COR-L47 (cell line): ENCODE measurements at places on chromosomes 3 and 15.

GRCh38 chr15:96551722-96552121 is 221.2 kb downstream of the NR2F2 start:
- no peak for DNase-seq

DNA sequence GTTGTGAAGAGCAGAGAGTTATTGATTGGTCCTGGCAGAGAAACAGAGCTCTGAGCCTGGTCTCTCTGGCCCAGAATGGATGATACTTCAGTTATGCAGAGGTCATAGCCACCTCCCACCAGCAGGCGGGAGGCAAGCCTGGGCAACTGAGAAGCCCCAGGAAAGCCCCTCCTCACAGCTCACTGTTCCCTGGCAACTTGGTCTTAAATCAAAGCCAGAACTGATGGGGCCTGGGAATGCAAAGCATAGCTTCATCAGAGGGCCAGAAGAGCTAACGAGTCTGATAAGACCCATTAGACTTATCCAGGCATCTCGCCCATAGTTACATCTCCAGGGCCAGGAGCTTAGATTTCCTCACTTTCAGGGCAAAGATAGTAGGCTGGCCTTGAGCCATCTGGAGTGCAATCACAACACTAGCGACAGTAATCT is 5.5 kb upstream of the COLQ start:
- no peak for DNase-seq

GRCh38 chr3:160065282-160065681 is 76.6 kb downstream of the IL12A start:
- DNase-seq, result no peak

DNA sequence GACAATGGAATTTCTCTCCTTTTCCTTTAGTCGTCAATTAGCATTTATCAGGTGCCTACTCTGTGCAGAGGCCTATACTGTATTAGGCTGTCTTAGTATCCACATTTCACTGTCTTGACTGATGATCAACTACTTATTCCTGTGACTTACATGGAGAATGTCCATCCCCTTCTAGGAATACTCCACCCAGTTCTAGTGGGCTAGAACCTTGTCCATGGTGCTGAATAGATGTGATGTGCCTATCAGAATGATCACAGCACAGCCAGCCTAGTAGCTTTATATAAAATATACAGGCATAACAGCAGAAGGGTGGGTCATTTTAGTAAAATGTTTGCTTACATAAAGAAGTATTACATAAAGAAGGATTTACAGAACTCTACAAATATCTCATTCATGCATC is 621.4 kb downstream of the PDCD6IP start:
- no peak for DNase-seq

DNA sequence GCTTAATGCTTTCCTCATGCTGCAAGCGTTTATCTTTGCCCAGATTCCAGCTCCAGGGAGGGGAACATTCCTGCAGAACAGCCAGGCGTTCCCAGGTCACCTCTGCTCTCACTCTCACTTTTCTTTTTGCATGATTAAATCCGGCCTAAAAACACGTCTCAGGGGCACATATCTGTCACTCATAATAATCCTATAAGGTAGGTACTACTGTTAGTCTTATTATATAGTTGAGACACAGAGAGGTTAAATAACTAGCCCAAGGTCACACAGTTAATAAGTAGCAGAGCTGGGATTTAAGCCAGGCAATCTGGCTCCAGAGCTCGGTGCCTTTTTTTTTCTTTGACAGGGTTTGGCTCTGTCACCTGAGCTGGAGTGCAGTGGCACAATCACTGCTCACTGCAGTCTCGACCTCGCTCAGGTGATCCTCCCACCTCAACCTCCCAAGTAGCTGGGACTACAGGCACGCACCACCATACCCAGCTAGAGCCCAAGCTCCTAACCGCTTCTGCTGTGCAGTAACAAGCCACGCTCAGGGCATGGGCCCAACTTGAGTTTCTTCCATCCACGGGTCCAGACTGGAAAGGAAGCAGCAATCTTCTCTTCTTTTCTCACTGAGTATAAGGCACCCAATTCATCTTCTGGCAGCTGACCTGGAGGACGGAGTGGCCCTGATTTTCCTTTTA is 96.5 kb downstream of the LIPC start:
- DNase-seq, result no peak

GRCh38 chr3:60989626-60990441 is 261.4 kb downstream of the FHIT start:
- no peak for DNase-seq

- no peak for DNase-seq
Measured at GRCh38 chr3:38171622-38172021, 6.3 kb downstream of the OXSR1 start.

DNA sequence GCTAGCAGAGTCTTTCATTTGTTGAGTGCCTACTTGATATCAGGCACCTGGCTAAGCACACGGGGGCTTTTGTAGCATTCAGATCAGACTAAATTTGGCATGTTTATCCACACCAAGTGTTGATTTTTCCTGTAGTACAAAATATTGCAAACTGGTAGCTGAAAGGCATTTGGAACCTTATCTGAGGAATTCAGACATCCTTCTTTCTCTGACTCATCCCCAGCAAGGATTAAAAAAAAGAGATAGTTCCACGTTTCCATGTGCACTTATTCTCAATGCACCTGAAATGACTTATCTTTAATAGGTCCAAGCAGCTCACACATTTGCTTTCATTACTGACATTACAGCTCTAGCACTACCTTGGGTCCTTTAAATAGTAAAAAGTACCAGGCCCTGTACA is 786.0 kb upstream of the GRM7 start:
- DNase-seq, result no peak

- no peak for DNase-seq
Measured at GRCh38 chr3:150348500-150348899, 59.6 kb upstream of the TSC22D2 start.

GRCh38 chr3:11238060-11238459 is 34.1 kb upstream of the ATG7 start:
- no peak for DNase-seq

- DNase-seq, result peak; percentile 9
Measured at GRCh38 chr3:186589856-186590579, 19.5 kb downstream of the DNAJB11 start.

GRCh38 chr15:53320816-53321215 is 438.6 kb downstream of the WDR72 start:
- DNase-seq, result no peak

- peak; percentile 89 for DNase-seq
Measured at GRCh38 chr3:157493627-157494550, 9.3 kb downstream of the VEPH1 start.

- no peak for DNase-seq
Measured at GRCh38 chr3:74115906-74116305, 491.2 kb upstream of the PDZRN3 start.

GRCh38 chr3:96410006-96410730 is 404.2 kb upstream of the EPHA6 start:
- DNase-seq, result no peak

GRCh38 chr15:81343371-81343770 is 19.4 kb upstream of the STARD5 start:
- no peak for DNase-seq

DNA sequence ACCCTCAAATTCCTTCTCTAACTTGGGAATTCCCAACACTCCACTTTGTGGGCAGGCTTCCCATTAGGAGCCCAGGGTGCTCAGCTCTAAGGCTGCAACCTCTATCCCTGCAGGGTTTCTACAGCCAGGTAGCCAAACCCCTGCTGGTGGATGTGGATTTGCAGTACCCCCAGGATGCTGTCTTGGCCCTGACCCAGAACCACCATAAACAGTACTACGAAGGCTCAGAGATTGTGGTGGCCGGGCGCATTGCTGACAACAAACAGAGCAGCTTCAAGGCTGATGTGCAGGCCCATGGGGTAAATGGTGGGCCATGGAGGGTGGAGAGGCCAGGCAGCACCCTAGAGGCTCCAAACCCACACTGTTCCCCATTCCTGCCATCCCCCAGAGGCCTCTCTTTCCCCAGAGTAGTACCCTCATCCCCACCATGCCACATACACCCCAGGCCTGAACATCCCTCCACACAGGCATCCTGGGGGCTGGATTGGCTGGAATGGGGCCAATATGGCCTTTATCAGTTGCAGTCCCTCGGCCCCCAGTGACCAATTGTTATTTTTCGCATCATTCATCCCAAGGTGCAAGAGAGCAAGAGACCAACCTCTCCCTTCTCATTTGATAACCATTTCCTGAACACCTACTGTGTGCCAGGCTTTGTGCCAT is 7.7 kb downstream of the ITIH1 start:
- no peak for DNase-seq

DNA sequence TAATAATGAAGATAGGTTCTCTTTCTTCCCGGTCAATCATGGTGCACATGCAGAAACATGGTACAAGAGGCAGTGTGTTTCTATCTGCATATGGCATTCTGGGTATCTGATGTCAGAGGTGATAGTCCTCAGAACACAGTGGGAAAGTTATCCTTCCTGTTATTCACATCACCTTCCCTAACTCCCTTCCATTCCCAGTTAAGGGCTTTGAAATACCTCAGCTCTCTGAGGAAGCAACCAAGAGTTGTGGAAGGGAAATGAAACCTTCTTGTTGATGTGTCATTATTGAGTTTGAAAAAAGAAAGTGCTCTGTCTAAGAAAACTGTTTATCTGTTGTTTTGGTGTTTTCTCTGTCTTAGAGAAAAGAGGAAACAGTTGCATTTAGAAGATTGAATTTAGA is 21.9 kb upstream of the P2RY13 start:
- no peak for DNase-seq

DNA sequence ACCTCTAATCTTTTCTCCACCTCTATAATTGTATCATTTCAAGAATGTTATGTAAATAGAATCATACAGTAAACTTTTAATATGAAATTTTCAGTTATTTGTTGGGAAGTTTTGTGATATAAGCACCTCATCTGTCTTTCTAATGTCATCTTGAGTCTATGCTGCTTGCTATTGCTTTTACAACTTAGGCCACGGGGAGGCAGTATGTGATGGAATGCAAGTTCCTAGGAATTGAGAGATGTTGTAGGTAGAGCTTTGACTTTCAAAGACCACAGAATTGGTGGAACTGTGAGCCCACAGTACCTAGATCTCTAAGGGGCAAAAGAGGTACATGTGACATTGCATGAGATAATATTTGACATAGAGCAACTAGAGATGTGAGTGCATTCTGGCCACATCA is 328.3 kb downstream of the MFSD1 start:
- no peak for DNase-seq

DNA sequence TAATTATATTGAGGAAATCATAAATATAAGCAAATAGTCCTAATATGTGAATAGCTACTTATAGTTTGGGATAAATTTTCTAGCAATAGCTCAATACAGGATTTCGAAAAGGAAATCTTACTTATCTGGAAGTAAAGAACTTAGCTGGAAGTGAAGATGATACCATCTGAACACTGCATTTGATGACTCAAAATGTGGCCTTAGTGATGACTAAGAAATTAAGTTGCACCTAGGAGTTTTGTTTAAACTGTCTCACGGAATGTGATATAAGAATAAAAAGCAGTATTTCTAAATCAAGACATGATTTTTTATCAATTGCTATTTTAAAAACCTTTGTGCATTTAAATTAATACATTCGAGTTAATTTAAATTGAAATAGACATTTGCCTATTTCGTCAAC is 91.2 kb downstream of the EOMES start:
- no peak for DNase-seq

DNA sequence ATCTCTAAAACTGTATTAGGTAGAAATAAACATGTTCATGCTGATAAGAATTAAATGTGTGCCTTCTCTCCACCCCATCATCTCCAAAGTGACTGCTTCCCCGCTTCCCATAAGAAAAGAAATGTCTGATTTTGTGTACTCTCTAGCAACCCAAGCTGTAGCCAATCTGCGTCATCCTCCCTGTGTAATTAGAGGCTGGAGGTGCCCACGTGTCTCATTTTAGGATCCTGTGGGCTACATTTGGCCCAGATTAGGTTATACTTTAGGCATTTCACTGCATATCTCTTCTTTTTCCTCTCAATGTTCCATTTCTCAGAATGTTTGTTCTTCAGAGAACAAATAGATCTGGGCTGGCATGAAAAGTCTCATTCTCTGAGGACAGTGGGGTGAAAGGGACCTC is 19.3 kb upstream of the ZNF148 start:
- no peak for DNase-seq

DNA sequence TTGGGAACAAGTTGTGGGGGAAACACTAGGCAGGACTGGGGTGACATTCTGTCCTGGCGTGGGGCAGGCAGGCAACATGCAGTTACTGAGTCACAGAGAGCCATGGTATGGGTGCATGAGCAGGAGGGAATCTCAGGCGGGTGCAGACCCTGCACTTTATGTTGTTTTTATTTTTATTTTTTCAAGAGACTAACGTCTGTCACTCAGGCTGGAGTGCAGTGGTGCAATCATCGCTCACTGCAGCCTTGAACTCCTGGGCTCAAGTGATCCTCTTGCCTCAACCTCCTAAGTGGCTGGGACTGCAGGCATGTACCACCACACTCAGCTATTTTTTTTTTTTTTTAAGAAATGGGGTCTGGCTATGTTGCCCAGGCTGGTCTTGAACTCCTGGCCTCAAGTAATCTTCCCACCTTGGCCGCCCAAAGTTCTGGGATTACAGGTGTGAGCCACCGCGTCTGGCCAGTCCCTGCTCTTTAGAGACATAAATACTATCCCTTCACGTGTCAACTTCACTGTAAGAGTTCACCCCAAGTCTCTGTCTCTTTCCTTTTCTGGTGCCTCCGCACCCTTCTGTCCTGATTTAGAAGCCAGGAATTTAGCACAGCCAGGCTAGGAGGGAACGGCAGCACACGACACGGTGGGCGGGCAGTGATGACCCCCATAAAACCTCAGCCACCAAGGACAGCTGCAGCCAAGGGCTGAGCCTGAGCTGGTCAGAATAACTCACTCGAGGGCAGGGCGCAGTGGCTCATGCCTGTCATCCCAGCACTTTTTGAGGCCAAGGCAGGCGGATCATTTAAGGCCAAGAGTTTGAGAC is 72.8 kb upstream of the IQSEC1 start:
- no peak for DNase-seq

DNA sequence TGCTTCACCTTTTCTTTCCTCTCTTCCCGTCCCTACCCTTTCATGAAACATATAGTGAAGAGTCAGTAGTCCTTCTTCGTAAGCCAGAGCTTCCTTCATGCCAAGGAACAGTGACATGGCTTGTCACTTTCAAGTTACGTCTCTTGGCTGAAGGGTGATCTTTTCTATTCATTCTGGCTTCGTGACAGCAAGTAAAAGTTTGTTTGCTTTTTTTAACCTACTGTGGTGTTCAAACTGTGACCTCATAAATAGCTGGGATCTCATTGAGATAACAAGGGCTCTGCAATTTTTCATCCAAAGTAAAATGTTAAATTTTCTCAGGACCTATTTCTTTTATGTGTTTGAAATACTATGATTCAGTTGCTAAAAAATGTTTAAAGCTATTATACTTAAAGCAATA is 10.5 kb downstream of the CDIN1 start:
- DNase-seq, result no peak
